ENCODE measurements at places on chromosomes 11 and 22. TPM values are rescaled to one million over a fixed set of nuclear protein-coding genes. Genes with fewer than 3 reads are reported as not detected.

Gene MUC6
- 0.02 TPM for total RNA-seq

Gene DEUP1
- total RNA-seq: not detected

Gene FREY1
- total RNA-seq: 0.96 TPM

Gene LRRC55
- total RNA-seq: not detected

Gene PLAAT3
- total RNA-seq: 31.1 TPM

Gene SCGB1A1
- 2.0 TPM for total RNA-seq

Gene OR6T1
- total RNA-seq: not detected

Gene DNHD1
- 8.0 TPM for total RNA-seq

Gene DSCAML1
- not detected for total RNA-seq

DNA sequence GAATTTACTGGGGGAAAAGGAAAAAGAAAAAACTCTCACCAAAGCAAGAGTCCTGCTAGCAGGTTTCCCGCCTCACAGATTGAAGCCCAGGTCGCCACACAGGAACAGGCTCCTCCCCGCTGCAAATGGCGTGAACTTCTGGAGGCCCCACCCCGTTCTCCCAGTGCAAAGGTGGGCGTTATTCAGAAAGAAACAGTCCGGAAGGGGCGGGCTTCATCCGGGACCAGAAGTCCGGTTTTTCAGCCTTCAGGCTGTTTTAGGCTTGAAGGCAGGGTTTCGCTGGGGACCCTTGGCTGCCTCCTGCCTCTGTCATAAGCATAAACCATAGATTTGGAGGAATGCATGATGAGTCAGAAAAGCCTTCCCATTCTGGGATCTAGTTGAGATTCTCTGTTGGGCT, 148.3 kb upstream of the POU2AF2 start:
- H3K4me1 ChIP-seq: no peaks in the 10 kb centered on the region
- peaks cover 13% of the 10 kb centered on the region for H3K27me3 ChIP-seq
- H3K36me3 ChIP-seq: no peaks in the 10 kb centered on the region
- peak; percentile 3 for DNase-seq
- no peak overlapping the region for H3K4me3 ChIP-seq
- no peak overlapping the region for H3K27ac ChIP-seq

DNA sequence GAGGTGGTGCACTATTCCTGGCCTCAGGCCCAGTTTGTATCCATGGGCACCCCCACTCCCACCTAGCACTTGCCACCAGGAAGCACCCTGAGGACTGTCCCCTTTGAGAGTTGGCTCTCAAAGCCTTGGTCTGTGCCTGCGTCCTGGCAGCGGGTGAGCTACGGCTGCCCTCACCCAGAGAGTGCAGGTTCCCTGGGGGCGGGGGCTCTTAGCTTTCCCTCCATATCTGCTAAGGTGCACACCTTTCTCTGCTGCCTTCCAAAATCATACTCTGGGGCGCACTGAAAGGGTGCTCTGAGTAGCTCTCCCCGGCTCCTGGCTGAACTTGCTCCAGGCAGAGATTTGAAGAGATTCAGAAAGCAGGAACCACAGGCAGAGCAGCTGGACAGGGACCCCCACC, 7.1 kb downstream of the KCNQ1 start:
- no peaks in the 10 kb centered on the region for H3K27me3 ChIP-seq
- H3K27ac ChIP-seq: no peak overlapping the region
- no peak for DNase-seq
- H3K36me3 ChIP-seq: no peaks in the 10 kb centered on the region
- H3K4me3 ChIP-seq: no peak overlapping the region

GRCh38 chr11:104918113-104918824, 20.0 kb upstream of the CASP12 start:
- no peak for DNase-seq
- no peak overlapping the region for H3K27ac ChIP-seq
- no peak overlapping the region for H3K4me3 ChIP-seq
- no peaks in the 10 kb centered on the region for H3K27me3 ChIP-seq

DNA sequence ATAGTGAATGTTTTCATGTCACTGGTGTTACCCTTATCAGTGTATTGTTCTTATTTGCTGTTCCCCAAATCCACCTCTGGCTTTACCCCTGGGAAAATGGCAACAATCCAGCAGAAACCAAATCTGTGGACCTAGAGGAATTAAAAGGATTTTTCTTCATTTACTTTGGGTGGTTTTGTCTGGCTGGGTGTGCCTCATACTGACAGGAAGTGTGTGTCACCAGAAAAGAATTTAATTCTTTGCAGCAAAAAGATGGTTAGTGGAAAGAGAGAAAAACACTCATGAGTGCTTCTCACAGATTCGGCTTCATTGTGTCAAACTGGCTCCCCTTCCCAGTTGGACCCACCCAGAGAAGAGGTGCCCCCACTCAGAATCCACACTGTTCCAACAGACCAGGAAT, 38.9 kb downstream of the FZD4 start:
- H3K4me3 ChIP-seq: peak overlapping the region; percentile 48
- H3K27me3 ChIP-seq: no peaks in the 10 kb centered on the region
- peak; percentile 10 for DNase-seq
- no peaks in the 10 kb centered on the region for H3K36me3 ChIP-seq

DNA sequence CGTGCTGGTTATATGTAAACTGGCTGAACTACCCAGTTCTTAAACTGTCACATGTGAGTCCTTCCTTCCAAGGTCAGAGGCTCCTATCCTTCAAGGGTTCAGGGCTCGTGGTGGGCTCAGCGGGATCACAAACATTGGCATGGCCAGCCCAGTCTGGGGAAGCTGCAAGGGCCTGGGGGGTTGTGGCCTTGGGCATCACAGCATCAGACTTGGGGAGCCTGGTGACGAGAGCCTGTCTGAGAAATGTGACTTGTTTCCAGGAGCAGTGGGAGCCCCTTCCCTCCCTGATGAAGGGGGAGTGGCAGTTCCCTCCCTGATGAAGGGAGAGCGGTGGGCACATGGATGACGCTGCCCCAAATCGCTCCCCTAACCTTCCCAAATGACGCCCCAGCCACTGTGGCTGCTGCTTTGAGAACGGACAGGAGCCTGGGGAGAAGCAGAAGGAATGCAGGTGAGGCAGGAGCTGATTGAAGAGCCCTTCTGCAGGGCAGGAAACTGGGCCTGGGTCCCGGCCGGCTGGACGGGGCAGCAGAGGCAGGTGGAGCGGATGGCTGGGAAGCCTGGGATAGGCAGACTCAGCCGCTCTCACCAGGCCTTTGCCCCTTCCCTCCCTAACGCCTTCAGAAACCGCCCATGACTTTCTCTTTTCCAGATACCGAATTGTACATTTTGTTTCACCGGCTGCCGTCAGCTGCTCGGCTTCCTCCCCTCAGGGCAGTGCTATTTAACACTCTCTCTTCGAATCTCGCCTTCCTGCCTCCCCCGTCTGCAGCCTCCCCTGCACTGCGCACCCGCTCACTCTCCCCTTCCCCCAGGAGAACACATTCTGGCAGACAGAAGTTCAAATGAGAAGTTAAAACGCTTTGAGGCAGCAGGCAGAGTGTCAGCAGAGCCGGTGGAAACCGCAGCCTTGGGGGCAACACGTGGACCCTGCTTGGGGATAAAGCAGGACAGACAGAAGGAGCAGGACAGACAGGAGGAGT, 1486.7 kb downstream of the BRD1 start:
- 0 out of 2 replicates have a peak, but pooled peaks cover 6% of the 10 kb centered on the region for H3K27me3 ChIP-seq
- H3K36me3 ChIP-seq: no peaks in the 10 kb centered on the region
- H3K4me1 ChIP-seq: no peaks in the 10 kb centered on the region
- H3K27ac ChIP-seq: no peak overlapping the region
- no peak for DNase-seq

GRCh38 chr11:61503135-61503770, 5.3 kb upstream of the LRRC10B start:
- H3K4me3 ChIP-seq: no peak overlapping the region
- H3K4me1 ChIP-seq: 0 out of 2 replicates have a peak, but pooled peaks cover 5% of the 10 kb centered on the region
- no peak overlapping the region for H3K27ac ChIP-seq
- H3K36me3 ChIP-seq: no peaks in the 10 kb centered on the region

GRCh38 chr22:48805516-48805915, 1022.2 kb downstream of the BRD1 start:
- 0 out of 2 replicates have a peak, but pooled peaks cover 5% of the 10 kb centered on the region for H3K27me3 ChIP-seq
- H3K36me3 ChIP-seq: no peaks in the 10 kb centered on the region
- no peak for DNase-seq
- no peak overlapping the region for H3K27ac ChIP-seq
- no peaks in the 10 kb centered on the region for H3K4me1 ChIP-seq

- no peaks in the 10 kb centered on the region for H3K27me3 ChIP-seq
- no peak overlapping the region for H3K4me3 ChIP-seq
- DNase-seq: no peak
- no peaks in the 10 kb centered on the region for H3K36me3 ChIP-seq
- H3K27ac ChIP-seq: no peak overlapping the region
- peaks cover 23% of the 10 kb centered on the region for H3K4me1 ChIP-seq
Observed at GRCh38 chr11:76837696-76838677, 22.7 kb upstream of the ACER3 start.

- no peaks in the 10 kb centered on the region for H3K36me3 ChIP-seq
- no peaks in the 10 kb centered on the region for H3K4me1 ChIP-seq
- H3K27me3 ChIP-seq: peaks cover 52% of the 10 kb centered on the region
- no peak for DNase-seq
- H3K27ac ChIP-seq: no peak overlapping the region
Observed at GRCh38 chr11:45097721-45098493, 48.5 kb upstream of the PRDM11 start.

All from HCT116 (cell line).